BJ (cell line): ENCODE measurements at places on chromosomes 4 and X.

- DNase-seq = no peak
These were observed 45.0 kb downstream of the TMEM165 start for GRCh38 chr4:55440786-55441185.

- DNase-seq = no peak
These were observed 7.6 kb upstream of the PGRMC2 start for GRCh38 chr4:128295255-128295654.

GRCh38 chr4:14518136-14518535 lies 484.1 kb upstream of the CPEB2 start:
- DNase-seq = no peak

- DNase-seq = no peak
These were observed 15.3 kb downstream of the TMEM131L start for GRCh38 chr4:153481478-153481877.

GRCh38 chr4:53478671-53479456 lies 101.4 kb downstream of the FIP1L1 start:
- peak; percentile 71 for DNase-seq

DNA sequence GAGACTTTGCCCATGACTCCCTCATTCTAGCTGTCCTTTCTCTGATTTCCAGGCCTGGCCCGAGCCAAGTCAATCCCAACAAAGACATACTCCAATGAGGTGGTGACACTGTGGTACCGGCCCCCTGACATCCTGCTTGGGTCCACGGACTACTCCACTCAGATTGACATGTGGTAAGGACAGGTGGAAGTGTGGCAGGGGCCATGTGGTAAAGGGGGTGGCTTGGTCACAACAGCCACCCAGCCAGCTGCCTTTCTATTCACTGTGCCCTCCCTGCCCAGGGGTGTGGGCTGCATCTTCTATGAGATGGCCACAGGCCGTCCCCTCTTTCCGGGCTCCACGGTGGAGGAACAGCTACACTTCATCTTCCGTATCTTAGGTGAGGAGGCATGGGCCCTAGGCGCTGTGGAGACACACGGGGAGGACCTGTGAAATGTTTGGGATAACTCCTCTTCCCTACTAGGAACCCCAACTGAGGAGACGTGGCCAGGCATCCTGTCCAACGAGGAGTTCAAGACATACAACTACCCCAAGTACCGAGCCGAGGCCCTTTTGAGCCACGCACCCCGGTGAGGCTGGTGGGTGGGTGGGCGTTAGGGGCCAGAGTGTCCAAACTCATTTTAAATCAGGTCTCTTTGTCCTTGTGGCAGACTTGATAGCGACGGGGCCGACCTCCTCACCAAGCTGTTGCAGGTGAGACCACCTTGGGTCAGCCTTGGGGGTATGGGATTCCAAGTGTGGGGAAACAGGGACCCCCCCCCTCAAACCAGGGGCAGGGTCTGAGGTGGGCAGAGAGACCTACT lies 6.1 kb upstream of the USP11 start:
- DNase-seq = no peak

- DNase-seq = no peak
These were observed 34.5 kb upstream of the CYBB start for GRCh38 chrX:37745354-37745753.

GRCh38 chrX:135463937-135464336 lies 42.2 kb downstream of the SMIM10L2A start:
- no peak for DNase-seq

DNA sequence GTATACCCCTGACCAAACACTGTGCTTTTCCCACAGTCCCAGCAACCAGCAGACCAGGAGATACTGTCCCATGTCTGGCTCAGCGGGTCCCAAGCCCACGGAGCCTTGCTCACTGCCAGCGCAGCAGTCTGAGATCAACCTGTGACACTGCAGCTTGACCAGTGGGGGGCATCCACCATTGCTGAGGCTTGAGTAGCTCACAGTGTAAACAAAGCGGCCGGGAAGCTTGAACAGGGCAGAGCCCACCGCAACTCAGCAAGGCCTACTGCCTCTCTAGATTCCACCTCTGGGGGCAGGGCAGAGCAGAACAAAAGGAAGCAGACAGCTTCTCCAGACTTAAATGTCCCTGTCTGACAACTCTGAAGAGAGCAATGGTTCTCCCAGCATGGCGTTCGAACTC lies 58.1 kb downstream of the SLC10A6 start:
- no peak for DNase-seq

DNA sequence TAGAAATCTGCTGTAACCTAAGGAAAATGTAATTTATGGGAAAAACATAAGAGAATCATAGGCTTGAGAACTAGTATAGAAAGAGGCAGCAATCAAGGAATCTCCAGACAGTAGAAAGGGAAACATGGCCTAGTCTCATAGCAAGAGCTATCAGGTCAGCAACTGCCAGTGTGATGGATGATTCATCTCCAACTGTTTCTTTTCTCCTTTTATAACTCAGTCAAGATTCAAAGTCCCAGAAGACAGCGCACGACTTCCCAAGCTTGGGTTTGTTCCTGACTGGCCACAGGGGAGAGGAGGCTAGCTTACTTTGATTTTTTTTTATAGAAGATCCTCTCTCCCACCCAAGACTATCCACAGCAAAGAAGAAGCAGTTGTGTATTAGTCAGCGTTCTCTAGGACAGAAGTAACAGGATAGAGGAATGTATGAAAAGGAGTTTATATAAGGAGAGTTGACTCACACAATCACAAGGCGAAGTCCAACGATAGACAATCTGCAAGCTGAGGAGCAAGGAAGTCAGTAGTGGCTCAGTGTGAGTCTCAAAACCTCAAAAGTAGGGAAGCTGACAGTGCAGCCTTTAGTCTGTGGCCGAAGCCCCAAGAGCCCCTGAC lies 181.5 kb downstream of the GC start:
- no peak for DNase-seq

GRCh38 chr4:152949930-152950329 lies 13.8 kb downstream of the FHDC1 start:
- no peak for DNase-seq

DNA sequence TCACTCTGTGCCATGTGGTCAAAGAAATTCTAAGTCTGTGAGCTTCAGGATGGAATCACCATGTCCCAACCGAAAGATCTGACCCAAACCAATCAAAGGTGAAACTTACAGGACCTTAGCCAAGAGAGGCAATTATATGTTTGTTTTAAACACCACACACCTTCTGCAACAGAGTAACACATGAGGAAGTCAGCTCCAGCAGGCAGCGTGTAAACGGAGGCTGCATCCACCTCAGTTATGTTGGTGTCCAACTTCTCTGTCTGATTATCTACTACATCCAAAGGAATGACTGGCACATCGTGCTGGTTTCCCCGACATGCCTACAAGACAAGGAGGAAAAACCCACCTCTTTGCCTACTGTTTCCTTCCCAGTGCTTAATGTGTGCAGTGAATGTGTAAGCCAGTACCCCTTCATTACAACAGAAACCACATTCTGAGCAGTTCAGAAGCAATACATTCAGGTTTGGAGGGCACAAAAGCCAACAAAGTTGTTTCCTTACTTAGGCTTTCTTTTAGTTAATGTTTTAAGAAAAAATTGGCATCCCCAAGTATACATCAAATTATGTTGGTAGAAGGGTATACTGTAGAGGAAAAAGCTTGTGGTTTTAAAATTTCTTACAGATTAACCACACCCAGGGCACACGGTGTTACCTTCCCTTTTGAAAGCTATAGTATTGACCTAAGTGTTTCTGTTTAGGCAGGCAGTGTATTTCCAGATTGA lies 12.4 kb downstream of the CASP6 start:
- DNase-seq = no peak

GRCh38 chr4:1234309-1234695 lies 14.6 kb downstream of the CTBP1 start:
- DNase-seq = peak; percentile 79

GRCh38 chr4:20572976-20573375 lies 127.3 kb upstream of the PACRGL start:
- no peak for DNase-seq

DNA sequence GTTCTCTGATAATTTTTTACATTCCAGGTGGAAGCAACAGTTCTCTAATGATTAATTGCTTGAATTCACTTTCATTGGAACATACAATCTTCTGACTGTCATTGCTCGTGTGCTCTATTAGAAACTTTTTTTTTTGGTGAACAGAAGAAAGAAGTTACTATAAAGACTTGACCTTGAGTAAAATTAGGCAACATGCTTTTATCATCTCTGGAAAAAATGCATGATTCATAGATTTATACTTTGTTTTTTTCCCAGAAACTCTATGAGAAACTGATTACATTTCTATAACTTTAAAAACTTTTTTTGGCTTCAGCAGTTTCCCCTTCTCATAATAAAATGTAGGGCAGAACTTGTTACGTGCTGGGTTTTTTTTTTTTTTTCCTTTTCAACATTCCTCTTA lies 167.6 kb downstream of the ARHGAP10 start:
- DNase-seq = no peak

GRCh38 chr4:24973747-24974601 lies 56.8 kb downstream of the LGI2 start:
- no peak for DNase-seq

GRCh38 chr4:168995537-168996295 lies 14.3 kb downstream of the CBR4 start:
- no peak for DNase-seq

- peak; percentile 25 for DNase-seq
These were observed 76.0 kb upstream of the GIMD1 start for GRCh38 chr4:106444557-106444956.

DNA sequence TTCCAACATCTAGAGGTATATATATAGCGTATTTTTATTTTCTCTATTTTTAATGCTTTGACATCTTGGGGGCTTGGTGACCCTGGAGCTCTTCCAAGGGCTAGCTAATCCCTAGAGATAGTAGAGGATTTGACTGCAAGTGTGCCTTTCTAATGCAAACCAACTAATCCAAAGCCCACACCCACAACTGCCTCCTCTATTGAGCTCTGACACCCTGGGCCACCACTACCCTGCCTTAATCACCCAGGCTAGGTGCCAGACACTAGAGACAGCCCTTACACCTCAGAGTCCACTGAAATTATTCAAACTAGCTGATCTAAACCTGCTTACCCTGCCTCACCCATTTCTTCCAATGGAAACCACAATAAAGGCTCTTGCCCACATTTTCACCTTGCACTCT lies 69.6 kb upstream of the ATXN3L start:
- DNase-seq = no peak

DNA sequence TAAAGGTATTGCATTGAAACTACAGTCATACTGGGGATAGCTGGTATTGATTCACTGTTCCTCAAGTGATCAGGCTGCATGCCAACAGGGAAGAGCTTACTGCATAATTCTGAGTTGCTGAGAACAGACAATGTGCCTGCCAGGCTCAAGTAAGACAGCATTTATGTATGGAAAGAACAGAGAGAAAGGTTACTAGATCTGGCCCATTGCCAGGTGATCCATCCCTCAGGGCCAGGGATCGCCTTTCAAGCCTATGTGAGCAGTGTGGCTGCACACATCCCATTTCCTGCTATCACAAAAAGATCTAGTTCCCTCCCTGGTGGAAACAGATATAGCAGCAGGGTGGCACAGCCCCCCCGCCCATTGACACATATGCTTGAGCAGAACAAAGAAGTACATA lies 254.0 kb downstream of the TMA16 start:
- DNase-seq = no peak

GRCh38 chrX:134569306-134569705 lies 89.0 kb downstream of the PLAC1 start:
- DNase-seq = no peak

DNA sequence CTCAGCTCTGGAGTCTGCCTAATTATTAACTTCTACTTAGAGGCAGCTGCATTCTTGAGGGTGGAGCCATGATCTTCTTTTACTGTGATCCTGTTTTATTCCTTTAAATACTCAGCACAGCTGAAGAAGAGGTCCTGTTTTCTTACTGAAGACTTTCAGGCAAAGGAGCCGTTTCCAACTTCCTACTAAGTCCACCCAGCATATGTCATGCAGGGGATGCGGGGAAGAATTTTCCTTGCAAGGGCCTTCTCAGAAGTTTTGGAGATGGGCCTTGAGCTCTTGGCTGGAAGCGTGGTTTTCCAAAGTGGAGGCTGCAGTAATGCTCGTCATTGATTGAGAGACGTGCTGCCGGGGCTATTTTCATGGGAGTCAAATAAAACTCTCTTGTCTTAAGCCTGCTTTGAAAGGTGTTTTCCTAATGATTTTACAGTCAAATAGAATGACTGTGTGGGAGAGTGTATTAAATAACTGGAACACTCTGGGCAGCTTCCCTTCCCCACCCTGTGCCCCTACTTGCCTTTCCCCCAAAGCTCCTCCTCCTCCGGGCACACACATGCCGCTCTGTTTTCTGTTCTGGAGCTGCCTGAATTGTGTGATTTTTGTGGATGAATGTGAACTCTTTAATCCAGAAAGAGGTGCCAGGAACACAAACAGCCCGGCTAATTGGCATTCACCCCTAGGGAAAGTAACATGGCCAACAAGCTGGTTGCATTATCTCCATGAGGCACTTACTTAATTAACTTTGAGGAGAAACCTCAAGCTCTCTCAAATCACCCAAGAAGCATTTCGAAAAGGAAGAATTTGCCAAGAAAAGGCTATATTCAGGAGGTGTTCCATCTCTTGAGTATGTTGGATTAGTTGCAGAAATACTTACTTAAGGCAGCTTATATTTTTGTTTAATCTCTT lies 28.1 kb downstream of the FGF2 start:
- DNase-seq = no peak

DNA sequence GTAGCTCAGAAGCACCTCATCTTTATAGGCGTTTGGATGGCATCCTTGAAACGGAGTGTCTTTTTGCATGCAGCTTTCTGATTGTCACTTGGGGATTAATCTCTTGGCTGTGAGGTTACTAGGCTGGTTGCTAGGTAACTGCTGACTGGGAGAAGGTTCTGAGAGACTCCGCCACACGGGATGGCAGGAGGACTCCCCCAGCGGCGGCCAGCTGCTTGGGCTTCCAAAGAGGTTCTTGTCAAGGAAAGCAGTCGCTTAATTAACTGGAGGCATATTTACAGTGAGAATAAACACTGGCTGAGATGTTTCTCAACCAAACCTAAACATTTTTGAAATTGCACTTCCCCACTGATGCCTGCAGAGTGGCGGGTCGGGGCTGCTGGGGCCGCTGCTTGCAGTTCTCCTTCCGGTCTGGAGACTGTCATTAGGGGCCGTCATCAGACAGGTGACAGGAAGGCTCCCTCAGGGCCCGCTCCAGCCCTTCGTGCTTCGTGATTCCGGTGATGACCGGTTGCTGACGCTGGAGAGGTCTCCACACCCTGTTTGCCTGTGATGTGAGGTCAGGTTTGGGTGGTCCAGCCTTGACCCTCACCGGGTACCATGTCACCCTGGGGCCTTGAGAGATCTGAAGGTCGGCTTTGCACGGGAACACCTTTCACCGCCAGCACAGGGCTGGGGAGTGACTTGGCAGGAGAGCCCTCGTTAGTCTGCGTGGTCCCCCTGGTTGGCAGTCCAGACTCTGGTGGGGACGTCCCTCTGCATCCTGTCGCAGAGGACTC lies 9.1 kb downstream of the NSG1 start:
- no peak for DNase-seq

DNA sequence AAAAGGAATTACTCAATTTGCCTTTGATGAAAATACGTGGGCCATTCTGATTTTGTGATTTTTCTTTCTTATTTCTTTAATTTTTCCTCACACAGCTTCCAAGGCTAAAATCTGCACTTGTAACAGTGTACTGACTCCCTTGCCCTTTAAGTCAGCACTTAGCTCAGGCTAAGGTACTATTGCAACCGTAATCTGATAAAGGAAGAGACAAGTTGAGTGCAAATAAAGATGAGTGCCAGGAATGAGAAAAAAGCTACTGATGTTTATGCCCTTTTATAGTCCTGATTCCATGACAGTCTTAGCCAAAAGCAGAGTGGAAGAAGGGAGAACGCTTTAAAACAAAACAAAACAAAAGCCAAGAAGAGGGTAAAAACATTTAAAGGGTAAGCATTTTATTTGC lies 6.0 kb downstream of the DMD start:
- DNase-seq = no peak
